CD4-positive, alpha-beta T cell treated with Interleukin-4 for 1 hour (primary cell): ENCODE measurements at places on chromosomes 1 and 21.

- no peak for DNase-seq
Measured at GRCh38 chr1:115373305-115373704, 35.3 kb upstream of the NGF start.

DNA sequence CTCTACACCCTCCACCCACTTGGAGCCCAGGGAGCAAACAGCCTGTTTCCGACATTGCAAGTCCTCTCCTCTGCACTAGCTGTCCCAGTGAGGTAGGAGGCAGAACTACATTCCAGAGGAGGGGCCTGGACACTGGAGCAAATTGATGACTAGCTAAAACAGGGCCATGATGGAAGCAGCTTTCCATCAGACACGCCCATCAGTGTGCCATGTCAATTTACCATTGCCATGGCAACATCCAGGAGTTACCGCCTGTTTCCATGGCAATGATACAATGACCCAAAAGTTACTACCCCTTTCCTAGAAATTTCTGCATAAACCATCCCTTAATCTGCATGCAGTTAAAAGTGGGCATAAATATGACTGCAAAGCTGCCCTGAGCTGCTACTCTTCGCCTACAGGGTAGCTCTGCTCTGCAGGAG lies 647.1 kb downstream of the PTPRU start:
- no peak for DNase-seq

DNA sequence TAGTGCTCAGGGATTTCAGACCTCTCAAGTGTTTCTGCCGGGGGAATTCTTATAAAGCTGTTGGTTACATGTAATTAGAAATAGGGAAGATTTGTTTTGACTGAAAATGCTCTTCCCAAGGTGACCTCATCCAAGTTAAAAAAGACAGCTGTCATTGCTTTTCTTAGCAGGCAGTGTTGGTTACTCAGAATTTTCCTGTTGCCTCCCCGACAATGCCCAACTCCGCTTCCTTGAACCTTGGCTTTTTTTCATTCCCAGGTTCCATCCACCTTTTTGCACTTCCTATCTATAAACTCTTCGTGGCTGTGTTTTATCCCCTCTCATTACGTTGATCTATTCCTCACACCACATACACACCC lies 825 bp upstream of the DPH5 start:
- no peak for DNase-seq

DNA sequence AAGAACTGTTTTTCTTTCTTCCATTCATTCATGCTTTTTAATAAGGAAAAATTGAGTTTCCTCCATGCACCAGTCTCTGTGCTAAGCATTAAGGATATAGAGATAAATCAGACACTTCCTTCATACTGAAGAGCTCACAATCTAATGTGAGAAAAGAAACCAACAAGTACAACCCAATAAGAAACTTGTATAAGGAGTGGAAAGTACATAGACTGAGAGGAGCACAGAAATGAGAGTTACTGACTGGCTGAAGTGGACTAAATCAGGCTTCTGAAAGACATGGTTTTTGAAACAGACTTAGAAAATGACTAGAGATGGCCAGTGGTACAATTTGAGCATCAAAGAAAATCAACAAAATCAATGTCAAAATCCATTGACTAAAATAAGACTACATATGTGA lies 524.4 kb downstream of the PLPP3 start:
- DNase-seq = no peak

GRCh38 chr1:182586380-182586779 lies 2.7 kb downstream of the RNASEL start:
- no peak for DNase-seq

DNA sequence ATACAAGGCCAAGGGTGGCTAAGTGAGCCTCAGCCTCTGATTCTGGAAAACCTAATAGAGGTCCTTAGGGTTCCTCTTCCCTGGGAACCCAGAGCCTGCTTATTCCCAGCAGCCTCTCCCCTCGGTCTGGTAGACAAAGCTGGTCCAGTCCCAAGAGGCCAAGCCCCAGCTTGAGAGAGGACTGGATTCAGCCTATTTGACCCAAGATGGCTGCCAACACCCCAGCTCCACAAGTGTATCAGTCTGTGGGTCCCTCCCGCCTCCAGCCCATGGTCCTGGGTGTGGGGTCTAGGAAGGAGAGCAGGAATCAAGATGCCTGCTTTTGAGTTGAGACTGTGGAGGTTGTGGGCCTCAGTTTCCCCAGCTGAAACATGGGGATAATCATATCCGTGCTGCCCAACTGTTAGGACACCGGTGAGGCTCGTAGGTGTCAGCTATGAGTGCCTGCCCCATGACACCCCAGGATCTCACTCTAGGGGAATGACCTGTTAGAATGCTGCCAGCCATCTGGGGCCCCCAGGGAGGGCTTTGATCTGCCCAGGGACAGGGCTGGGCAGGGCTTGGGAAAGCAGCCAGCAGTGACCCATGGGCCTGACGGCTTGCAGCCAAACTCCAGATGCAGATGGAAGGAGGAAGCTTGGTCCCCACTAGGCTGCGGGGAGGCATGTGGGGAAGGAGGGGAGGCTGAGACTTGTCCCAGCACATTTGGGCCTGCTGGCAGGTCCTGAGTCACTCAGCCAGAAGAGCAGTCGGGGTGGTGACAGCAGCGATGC lies 45.4 kb downstream of the NUAK2 start:
- DNase-seq = no peak

DNA sequence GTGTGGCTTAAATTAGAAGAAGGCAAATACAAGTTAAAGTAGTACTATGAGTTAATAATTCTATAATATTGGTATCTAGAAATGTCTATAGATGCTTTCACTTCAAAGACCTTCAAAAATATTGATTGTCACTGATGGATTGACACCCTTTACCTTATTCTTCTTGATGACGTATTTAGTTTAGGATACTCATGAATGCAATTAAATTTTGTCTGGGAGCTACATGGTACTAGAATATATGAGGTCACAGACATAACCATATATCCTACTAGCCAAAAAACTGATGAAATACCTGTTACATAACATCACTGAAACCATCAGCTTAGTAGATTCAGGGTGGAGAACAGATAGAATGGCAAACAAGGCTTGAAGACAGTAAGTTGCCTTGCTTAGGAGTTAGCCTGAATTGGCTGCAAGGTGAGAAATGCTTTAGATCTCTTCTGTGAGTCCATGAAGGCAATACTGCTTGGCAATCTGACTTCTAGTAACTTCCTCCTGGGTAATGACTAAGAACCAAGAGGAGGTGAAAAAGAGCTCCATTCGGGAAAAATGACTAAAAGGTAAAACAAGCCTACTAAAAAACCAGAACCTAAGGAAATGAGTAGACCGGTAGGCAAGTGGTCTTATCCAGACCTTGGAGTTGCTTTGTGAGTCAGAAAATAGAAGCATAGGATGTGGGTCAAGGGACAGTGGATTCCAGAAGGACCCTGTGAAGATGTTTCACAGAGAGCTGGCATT lies 16.9 kb upstream of the ARHGAP29 start:
- DNase-seq = no peak

GRCh38 chr1:148264374-148265276 lies 112.5 kb upstream of the NBPF11 start:
- DNase-seq = no peak

GRCh38 chr1:215054266-215054665 lies 28.3 kb upstream of the KCNK2 start:
- DNase-seq = no peak

DNA sequence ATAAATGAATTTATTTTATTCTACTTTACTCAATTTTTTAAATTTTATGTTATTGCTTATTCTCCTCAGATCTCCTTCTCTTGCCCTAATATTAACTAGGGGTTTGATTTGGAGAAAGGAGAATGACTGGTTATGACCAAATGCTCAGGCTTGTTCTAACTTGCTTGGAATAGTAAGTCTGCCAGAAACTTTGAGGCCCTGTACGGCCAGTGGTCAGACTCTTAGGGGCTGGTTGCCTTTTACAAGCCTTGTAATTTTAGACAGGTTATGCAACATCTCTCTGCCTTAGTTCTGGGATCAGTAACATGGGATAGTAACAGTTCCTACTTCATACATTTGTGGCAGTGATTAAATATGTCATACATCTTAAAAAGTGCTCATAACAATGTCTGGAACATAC lies 279.5 kb downstream of the DUSP10 start:
- DNase-seq = no peak

DNA sequence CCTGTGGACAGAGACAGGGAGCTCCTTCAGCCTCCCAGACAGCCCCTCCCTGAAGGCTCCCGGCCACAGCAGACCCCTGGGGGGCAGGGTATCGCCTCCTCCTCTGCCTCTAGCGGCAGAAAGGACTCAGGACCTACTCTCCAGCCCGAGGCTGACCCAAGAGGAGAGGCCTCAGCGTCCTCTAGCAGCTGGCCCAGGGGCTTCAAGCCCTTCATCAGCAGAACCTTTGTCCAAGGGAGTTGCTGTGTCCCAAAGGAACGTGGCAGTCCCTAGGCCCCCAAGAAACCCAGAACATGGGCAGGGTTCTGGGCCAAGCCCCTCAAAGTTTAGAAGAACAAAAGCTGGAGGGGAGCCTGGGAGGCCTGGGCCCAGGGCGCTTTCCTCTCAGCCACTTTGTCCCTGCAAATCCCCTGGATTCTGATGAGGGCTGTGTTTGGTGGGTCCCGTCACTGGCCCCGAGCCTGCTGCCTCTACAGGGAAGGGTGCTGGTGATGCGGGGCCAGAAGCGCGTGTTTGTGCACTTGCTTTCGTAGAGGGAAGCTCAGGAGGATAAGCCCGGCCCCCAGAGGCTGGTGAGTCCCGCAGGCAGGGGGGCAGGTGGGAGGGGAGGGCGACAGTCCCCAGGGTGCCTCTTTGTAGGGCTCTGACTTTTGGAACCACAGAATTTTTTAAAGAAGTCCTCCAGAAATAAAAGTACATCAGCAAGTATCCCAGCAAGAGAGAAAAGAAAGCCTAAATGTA lies 13.3 kb downstream of the ITGB2 start:
- DNase-seq = no peak

GRCh38 chr1:169681140-169681539 lies 30.3 kb downstream of the SELL start:
- no peak for DNase-seq

DNA sequence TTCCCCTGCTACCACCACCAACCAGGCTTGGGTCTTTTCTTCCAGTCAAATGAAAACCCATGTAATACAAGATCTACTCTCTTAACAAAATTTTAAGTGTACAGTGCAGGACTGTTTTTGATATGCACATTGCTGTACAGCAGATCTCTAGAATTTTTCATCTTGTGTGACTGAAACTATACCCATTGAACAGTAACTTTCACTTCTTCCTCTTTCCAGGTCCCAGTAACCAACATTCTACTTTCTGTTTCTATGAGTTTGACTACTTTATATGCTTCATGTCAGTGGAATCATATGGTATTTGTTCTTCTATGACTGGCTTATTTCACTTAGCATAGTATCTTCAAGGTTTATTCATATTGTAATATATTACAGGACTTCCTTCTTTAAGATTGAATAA lies 45.3 kb upstream of the PLPPR4 start:
- DNase-seq = no peak

- DNase-seq = no peak
Measured at GRCh38 chr21:41066086-41066938, 101.6 kb upstream of the BACE2 start.

- DNase-seq = no peak
Measured at GRCh38 chr21:41622831-41623548, 115.0 kb upstream of the TMPRSS2 start.

DNA sequence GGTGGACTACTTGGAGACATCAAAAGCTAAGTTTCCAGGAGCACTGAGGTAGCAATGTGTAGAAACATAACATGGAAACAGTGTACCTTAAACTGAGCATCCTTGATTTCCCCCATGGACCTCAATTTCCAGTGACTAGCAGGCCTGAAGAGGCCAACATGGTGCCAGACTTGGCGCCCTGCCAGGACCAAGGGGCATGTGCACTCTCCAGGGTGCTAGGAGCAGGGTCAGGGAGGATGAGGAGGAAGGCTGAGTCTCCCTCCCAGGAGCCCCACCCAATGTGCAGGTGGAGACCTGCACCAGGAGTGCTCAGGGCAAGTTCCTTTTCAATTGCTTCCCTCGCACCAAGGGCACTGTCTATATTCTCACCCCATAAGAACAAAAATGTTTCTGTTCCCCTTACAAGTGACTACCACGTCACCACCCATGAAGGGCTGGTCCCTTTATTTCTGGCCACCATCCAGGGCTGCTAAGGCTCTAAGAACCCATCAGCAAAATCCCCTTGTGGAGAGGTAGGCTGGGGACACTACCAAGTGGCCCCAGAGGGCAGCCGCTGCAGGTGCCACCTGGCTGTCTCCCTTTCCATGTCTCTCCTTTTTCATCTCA lies 39.2 kb downstream of the MX1 start:
- no peak for DNase-seq

- no peak for DNase-seq
Measured at GRCh38 chr1:201088395-201088794, 23.8 kb downstream of the CACNA1S start.

DNA sequence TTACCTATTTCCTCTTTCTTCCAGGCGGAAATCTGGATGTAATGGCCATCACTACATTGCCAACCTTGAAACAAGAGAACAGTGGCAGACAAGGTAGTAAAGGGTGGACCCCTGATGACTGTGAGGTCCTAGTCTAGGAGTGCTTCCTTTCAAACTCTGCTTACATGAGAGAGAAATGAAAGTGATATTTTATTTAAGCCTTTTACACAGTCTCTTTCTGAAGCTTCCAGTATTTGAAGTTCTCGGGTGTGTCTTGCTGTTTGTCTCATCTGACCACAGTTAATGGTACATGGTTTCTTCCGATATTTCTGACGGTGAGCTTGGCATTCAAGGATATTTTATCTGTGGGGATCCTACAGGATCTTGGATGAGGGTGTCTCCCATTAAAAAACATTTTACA lies 215.2 kb downstream of the SLC45A1 start:
- DNase-seq = no peak

- peak; percentile 29 for DNase-seq
Measured at GRCh38 chr1:24203404-24203803, 16.3 kb upstream of the IFNLR1 start.

GRCh38 chr21:44364151-44365053 lies 11.0 kb downstream of the TRPM2 start:
- no peak for DNase-seq

DNA sequence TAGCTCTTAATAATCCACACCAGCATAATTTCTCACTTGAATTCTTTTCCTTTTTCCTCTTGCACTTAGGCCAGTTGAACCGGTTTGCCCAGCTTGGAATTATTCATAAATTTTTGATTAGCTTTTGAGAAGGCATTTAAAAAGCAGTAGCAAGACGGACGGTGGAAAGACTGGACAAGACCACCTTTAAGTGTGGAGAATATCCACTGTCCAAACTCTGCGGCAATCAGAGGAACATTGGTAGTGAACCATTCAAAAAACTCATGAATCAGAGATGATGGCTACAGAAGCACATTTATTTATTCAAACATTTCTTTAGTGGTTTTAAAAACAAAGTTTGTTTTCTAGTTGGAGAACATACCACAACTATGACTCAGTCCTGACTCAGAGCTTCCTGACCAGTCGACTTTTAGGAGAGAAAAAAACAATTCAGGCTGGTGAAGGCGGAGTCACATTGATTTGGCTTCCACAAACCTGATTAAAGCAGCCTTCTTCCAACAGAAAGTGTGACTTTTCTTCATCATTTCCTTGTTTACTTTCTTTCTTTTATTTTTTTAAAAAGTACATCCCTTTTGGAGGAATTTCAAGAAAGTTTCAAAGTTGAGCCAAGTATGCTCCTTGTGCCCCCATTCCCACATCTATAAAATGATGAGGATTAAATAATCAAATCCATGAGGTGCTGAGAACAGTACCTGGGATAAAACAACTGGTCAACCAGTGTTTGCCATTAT lies 128.8 kb downstream of the ADSS2 start:
- DNase-seq = peak; percentile 69
